ENCODE measurements at places on chromosomes 1 and 21.

DNA sequence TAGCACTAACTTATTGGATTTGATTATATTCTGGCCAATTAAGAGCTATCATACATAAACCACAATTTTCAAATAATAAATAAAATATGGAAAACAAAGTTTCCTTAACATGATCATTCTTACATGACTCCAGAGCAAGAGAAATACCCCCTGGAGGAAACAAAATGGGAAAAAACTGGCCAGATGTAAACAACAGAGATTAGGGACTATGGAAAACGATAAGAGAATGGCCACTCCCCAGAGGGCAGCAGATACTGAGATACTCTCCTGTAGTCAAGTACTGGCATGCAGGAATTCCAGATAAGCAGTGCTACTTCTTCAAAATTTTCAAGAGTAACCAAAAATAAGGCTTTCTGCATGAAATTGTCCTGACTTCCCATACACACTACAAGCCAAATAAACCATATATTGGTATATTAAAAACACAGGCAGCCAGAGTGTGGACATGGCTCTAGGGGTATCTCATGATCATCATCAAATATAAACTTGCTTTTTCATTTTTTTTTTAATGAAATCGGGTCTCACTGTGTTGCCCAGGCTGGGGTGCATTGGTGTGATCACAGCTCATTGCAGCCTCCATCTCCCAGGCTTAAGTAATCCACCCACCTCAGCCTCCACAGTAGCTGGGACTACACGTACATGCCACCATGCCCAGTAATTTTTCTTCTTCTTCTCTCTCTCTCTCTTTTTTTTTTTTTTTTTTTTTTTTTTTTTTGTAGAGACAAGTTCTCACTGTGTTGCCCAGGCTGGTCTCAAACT, 118.5 kb downstream of the EIF4G3 start:
- DNase-seq, result no peak

- no peak for DNase-seq
These were observed 3.7 kb downstream of the CEP350 start for GRCh38 chr1:179958359-179958758.

GRCh38 chr1:203934651-203935050, 73.3 kb downstream of the SNRPE start:
- no peak for DNase-seq

DNA sequence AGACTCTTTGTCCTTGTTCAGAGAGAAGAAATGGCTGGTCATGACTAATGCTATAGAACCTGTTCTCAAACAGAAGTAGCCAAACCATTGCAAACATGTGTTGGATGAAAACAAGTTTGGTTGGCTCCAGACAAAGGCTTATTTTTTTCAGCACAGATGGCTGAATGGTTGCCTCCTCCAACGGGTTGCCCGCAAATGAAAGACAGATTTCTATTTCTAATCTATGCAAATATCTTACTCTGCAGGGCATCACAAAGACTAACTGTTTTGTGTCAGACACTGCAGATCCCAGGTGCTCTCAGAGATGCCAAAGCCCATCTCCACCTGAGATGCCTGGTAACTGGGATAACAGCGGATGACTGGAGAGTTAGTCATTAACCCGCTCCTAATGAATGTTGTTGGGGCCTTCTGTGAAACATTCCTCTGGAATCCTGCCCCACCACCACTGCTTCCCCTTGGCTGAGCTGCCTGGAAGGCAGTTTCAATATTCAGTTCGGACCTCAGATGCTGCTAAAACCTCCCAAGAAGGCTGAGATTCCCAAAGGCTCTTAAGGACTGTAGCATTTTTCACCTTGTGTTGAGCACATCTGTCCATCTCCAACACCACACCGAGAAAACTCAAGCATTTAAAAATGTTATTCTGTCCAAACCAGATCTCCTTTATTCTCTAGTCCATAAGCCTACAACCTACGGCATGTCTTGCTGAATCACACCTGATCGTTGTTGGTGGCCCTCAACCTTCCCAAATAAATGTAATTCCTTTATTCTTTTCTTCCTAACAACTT, 104.4 kb downstream of the PTPN14 start:
- no peak for DNase-seq

GRCh38 chr1:222975472-222976122, 160.8 kb downstream of the DISP1 start:
- DNase-seq, result no peak

GRCh38 chr1:209462433-209462832, 121.1 kb upstream of the CAMK1G start:
- DNase-seq, result no peak
